ENCODE measurements at places on chromosomes 3 and 15.

- DNase-seq, result no peak
Observed at GRCh38 chr3:120177707-120178306, 83.6 kb upstream of the GSK3B start.

DNA sequence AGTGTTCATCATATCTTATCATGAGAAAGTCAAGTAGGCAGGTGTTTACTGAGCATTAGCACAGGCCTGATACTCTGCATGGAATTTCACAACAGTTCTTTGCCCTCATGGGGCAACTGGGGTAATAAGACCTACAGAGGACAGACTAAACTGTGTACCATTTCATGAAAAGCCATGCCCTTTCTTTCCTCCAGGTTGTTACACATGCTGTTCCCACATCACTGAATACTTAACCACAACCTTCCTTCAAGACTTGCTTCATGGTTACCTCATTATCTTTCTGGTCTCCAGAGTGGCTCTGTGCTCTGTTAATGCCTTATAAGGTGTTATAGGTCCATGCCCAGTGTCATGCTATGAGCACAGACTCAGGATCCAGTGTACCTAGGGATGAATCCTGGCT is 28.2 kb upstream of the RSL24D1 start:
- DNase-seq, result no peak

DNA sequence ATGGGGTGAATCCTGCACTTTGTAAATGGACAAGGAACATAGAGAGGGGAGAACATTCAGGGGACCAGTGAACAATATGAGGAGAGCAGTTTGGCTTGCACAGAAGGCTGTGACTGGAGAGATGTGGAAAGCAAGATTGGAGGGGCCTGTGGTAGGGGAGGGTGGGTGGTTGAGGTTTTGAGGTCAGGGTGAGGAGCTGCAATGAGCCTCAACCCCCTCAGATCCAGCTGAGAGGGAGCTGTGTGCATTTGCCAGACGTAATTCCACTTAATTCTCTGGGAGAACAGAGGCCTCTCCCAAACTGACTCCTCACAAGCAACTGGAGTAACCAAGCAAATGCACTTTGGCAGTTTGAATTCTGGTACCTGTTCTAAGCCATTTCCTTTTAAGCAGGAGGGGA is 253.1 kb upstream of the TRIM42 start:
- DNase-seq, result no peak

GRCh38 chr3:9769426-9770275 is at the start of gene CAMK1:
Gene CAMK1, minus strand, starts transcription at chr3:9769947. Its CDS starts 2,198 bp downstream, at chr3:9767749.
- peak; percentile 41 for DNase-seq

DNA sequence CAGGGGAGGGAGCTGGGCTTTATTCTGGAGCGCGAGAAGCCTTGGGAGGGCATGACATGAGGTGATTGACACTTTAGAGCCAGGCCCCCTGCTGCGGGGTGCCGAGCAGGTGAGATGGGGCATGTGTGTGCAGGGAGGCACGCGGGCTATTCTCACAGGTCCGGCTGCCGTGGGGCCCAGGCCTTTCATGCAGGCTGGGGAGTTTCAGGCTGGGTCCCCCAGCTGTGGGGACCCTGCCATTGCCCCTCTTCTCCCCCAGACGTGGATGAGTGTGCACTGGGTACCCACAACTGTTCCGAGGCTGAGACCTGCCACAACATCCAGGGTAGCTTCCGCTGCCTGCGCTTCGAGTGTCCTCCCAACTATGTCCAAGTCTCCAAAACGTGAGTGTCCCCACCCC is 87.3 kb downstream of the FBLN2 start:
- DNase-seq, result no peak

- DNase-seq, result no peak
Observed at GRCh38 chr15:72852273-72852672, 68.7 kb upstream of the ADPGK start.

DNA sequence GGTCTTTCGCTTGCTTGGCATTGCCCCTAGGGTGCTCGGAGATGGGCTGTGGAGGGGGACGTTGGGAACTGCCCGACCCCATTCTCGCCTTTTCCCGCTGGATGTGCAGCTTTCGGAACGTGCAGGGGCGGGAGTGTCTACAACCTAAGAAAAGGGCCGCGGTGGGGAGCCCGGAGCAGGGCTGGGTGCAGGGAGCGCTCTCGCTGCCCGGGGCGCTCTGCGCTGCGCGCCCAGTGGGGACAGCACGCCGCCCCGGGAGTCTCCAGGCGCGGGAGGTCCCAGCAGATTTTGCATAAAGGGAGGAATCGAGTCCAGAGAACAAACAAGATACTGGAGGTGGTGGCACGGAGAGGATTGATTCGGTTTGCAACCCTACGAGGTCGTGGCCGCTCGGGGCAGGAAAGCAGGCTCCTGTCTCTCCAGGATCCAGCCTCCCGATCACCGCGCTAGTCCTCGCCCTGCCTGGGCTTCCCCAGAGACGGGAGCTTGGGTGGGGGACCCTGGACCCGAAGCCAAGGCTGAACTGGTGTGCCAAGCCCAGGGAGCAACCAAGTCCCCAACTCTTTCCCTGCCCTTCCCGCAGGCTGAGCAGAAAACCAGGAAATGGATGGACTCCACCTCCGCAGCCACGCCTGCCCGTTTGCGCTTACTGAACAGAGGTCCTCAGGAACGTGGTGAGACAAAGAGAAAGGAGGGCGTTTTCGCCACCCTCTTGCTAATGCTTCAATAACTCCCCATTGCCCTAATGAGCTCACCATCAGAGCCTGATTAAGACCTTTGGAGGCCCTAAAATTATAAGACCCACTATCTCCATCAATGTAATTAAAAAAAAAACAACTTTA is 59.7 kb downstream of the NOX5 start:
- no peak for DNase-seq

DNA sequence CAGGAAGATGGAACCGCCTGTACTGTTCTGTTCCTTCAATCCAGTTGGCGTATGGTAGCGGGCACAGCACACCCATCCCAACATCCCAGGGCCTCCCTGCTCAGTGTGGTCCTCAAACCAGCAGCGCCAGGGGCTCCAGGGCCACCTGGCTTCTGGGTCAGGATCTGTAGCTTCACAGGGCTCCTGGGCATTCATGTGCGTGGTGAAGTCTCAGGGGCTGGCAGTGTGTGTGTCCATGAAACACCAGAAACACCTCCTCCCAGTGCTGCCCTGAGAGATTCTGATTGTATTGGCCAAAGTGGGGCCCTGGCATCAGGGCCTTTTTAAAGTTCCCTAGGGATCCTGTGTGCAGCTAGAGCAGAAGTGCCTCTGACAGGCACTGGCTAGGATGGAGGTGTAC is 42.1 kb downstream of the ABTB1 start:
- DNase-seq, result no peak

DNA sequence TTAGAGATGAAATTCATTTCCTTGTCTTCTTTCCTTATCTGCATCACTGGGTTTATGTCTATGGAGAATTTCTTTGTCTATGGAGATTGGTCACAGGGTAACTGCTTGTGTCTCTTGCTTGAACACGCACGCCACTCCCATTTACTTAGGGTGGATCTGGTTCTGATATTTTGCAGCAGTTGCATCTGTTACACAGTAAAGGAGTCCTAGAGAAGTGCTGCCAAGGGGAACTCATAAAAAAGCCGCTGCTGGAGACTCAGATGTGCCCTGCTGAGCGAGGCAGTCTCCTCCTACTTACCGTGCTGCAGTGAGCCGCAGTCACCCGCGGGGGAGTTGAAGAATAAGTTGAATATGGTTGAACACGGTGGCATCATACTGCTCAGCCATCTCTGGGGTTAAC is 105.2 kb upstream of the KLHL25 start:
- no peak for DNase-seq
